ENCODE measurements at places on chromosomes 5 and 9.

GRCh38 chr5:84017523-84018172, 297.0 kb upstream of the HAPLN1 start:
- DNase-seq = no peak

DNA sequence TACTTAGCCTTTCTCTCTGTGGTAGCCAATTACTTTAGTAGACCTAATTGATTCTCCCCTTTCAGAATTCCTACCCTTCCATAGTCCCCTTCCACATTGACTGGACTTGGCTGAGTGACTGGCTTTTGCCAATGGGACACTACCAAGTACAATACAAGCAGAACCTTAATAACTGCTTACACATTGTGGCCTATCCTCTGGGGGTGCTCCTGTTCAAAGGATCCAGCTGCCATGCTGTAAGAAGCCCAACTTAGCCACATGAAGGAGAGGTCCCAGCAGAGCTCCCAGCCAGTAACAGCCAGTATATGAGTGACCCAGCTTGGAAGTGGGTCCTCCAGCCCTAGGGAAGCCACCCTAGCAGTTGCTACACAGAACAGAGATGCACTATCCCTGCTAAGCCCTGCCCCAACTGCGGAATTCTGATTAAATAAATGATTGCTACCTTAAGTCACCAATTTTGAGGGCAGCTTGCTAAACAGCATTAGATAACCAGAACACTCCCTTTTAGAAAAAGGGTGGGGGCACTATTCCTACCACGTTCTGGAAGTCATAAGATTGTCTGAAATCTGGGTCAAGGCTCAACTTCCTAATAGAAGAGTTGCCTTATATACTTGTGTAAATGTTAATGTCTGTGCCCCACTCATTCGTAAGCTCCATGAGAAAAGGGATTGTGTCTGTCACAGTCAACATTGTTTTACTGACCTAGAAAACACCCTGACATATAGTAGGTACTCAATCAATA, 11.1 kb upstream of the APTX start:
- no peak for DNase-seq

GRCh38 chr9:114266969-114267368, 55.9 kb upstream of the ORM1 start:
- DNase-seq = no peak

GRCh38 chr9:107749787-107750444, 260.3 kb upstream of the KLF4 start:
- DNase-seq = peak; percentile 85

GRCh38 chr9:4241552-4241951, 58.3 kb downstream of the GLIS3 start:
- no peak for DNase-seq

GRCh38 chr9:117747386-117747970, 43.3 kb downstream of the TLR4 start:
- DNase-seq = no peak

DNA sequence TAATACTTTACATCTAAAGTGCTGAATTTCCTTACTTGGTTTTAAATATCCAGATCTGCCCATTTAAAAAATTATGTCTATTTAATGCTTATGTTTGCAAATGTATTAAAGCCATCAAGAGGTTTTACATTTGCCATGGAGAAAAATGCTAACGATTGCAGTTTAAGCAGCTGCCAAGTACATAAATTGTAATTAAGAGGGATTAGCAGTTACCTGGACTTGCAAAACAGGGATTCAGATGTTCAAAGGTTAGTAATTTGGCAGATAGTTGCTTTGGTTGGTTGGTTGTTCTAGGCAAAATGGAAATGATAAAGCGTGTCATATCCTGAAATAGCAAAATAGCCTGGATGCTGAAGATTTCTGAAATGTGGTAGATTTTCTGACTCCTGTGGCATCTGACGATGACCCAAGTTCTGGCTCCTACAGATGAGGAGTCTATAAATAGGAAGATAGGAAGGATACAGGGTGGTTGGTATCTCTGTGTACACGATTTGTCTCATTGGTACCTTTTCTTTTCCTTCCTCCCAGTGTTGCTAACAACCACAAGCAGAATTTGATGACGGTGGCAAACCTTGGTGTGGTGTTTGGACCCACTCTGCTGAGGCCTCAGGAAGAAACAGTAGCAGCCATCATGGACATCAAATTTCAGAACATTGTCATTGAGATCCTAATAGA, 282.9 kb downstream of the NR3C1 start:
- DNase-seq = no peak

GRCh38 chr9:131179561-131180219, 54.3 kb downstream of the NUP214 start:
- DNase-seq = no peak

GRCh38 chr9:97847474-97848214, 5.4 kb upstream of the FOXE1 start:
- no peak for DNase-seq

- DNase-seq = no peak
These were observed 3.7 kb upstream of the CEL start for GRCh38 chr9:133058071-133058470.

DNA sequence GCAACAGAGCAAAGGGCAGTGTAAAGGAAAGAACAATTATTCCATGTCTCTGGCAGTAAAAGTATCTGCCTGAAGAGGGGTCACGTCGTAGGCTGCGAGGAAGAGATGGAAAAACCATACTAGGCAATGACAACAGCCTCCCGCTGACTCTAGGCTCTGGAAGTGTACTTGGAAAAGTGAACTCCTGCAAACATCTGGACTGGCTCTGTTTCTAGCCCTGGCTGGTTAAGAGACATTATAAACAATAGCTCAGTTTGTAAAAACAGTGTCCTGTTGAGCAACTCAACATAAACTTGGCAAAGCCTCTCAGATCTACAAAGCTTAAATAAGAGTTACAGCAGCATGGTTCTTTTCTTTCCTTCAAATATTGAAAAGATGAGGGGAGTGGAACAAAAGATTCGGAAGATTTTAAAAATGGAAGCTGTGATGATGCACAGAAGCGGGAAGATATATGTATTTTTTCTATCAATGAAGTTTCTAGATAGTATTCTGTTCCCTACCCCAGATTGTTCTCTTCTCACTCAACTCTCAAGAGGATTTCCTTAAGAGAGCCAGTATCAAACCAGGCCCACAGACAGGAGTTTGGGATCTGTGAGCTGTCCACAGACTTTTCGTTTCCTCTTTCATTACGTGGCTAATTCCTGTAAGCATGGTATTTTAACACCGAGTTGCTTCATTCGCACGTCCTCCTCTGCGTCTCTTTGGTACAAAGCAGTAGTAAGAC, 79.4 kb downstream of the SPTLC1 start:
- DNase-seq = no peak

DNA sequence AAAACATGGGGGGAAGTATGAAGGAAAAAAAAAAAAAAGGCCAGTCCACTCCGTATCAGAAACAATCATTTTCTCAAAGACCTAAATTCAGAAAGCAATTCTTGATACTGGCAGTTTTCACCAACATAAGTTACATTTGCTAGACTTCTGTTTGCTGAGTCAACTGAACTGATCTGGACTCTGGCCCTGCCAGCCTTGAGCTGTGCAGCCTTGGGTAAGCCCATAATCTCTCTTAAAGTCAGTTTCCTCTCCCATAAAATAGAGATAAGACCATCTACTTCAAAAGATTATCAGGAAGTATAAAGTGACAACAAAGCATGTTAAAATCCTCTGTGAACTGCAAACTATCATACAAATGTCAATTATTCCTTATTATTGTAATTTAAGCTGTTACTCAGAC, 106.8 kb downstream of the MAPKAP1 start:
- DNase-seq = no peak

DNA sequence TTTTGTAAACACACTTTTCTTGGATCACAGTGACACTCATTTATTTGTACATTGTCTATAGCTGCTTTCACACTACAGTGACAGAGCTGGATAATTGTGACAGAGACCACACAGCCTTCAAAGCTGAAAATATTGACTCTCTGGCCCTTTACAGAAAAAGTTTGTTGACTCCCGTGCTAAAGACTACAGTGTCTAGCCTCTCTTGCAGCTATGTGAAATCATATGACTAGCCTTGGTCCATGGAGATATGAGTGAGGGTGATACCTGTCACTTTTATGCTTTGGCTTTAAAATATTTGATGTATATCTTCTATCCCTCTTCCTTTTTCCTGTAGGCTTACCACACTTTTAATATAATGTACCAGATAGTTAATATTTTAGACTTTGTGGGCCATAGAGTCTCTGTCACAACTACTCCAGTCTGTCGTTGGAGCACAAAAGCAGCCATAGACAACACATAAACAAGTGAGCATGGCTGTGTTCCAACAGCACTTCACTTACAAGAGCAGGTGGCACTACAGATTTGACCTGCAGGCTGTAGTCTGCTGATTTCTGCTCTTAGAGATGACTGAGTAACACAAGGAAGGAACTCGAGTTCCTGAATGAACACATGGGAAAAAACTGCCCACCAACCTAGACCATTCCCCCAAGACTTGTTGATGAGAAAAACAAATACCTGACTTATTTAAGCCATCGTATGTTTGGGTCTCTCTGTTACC, 73.5 kb upstream of the ANKRD55 start:
- DNase-seq = no peak

- no peak for DNase-seq
These were observed 57.9 kb downstream of the GCNT1 start for GRCh38 chr9:76516871-76517270.

- DNase-seq = no peak
These were observed 2.2 kb downstream of the RACK1 start for GRCh38 chr5:181241393-181241975.

- no peak for DNase-seq
These were observed 49.2 kb downstream of the EQTN start for GRCh38 chr9:27247756-27248155.
